Ovary (tissue), 10 donors: ENCODE measurements at places on chromosomes 12 and 14.

GRCh38 chr14:53596853-53597525 is 359.6 kb downstream of the BMP4 start:
- no peaks in the 10 kb centered on the region for H3K27me3 ChIP-seq
- no peaks in the 10 kb centered on the region for H3K36me3 ChIP-seq
- H3K4me3 ChIP-seq: no peak overlapping the region
- DNase-seq: no peak

DNA sequence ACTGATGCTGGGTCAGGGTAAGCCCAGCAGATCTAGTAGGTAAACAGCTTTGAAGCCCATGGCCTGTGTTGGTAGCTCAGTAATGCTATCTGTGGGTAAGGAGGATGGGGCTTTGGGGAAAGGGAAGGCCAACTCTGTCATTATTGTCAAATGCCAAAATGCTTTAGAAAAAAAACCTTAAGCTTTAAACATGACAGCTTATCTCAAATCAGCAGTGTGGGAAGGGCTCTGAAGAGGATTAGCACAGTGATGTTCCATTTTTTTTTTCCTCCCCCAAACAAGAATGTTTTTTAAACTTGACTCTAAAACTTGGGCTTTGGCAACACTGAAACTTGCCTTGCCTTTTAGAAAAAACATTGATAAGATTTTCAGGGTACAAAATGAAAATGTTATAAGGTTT is 11.7 kb downstream of the DAAM1 start:
- H3K27ac ChIP-seq: no peak overlapping the region
- H3K4me3 ChIP-seq: no peak overlapping the region
- H3K4me1 ChIP-seq: peaks cover 22% of the 10 kb centered on the region
- H3K27me3 ChIP-seq: no peaks in the 10 kb centered on the region

- H3K27me3 ChIP-seq: no peaks in the 10 kb centered on the region
- no peaks in the 10 kb centered on the region for H3K4me1 ChIP-seq
- H3K4me3 ChIP-seq: no peak overlapping the region
- no peak for DNase-seq
Measured at GRCh38 chr12:52515927-52516831, 4.0 kb downstream of the KRT5 start.

DNA sequence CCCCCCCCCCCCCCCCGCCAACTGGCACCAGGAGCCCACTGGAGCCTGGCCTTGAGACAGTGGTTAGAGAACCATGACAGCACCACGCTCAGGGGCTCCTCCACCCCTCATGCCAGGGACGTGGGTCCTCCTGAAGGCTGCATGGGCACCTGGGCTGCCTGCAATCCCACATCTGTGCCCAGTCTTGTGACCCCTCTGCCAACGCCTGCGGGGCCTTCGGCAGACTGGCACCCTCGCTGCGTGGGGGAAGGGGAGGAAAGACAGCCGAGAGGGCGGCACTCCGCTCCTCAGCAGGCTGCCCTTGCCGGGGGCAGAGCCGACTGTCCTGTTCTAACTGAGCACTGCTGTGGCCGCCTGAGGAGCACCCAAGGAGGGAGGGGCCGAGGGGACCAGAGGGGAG is 6.0 kb downstream of the LRTM2 start:
- H3K36me3 ChIP-seq: no peaks in the 10 kb centered on the region
- DNase-seq: no peak
- no peak overlapping the region for H3K27ac ChIP-seq
- H3K4me1 ChIP-seq: no peaks in the 10 kb centered on the region

- H3K27ac ChIP-seq: no peak overlapping the region
- no peaks in the 10 kb centered on the region for H3K4me1 ChIP-seq
- DNase-seq: no peak
- H3K27me3 ChIP-seq: no peaks in the 10 kb centered on the region
Measured at GRCh38 chr14:100472094-100472455, 115.1 kb downstream of the BEGAIN start.
